ENCODE measurements at places on chromosomes 5 and 9.
A peak's percentile ranks its signal among the peaks of the same experiment; 100 is the strongest.

GRCh38 chr5:6392561-6392960, 14.2 kb upstream of the MED10 start:
- no peak for DNase-seq

DNA sequence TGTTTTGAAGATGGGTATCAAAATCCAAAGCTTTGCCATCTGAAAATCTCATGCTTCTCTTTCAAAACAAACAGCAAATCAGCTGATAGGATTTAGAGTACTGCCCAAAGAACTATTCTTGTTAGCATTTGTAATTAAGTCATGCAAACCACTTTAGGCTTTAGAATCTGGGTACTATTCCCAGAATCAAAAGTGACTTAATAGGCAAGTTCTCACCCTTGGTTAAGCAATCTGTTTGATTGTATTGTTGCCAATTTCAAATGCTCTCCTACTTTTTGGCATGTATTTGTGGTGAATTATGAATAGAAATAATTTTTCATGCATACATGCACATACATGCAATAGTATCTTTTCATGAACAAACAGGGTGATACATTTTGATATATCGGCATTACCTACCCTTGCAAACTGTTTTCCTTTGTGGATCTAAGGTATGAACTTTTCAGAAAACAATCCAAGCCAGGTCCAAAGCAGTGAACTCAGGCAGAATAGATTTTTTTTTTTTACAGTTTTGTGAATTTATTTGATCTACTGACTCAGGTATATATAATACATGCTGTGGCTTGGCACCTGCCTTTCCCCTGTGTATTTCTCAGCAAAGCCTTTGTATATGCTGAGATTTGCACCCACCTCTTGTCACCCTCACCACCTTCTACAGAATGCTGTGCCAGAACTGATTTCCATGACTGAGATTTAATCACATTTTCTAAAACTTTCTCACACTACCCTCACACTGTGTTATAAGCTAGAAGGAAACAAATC, 9.0 kb downstream of the IL33 start:
- DNase-seq, result no peak

DNA sequence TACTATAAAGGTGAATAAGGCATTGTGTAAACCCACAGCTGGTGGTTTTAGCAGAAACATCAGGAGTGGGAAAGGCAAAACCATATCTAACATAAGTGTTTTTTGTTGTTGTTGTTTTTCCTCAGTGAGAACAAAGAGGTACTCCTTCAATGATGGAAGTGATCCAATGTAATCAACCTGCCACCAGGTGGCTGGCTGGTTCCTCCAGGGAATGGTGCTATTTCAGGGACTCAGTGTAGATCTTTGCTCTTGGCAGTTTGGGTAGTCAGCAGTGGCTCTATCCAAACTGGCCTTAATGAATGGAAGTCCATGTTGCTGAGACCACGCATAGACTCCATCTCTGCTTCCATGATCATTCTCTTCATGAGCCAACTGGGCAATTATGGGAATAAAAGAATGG, 10.8 kb downstream of the DMRTA1 start:
- DNase-seq, result no peak

- DNase-seq, result no peak
Observed at GRCh38 chr9:97527626-97528528, 26.4 kb downstream of the TMOD1 start.

- no peak for DNase-seq
Observed at GRCh38 chr9:95132366-95133324, 184.9 kb downstream of the FANCC start.

GRCh38 chr5:94017579-94017978, 276.2 kb upstream of the POU5F2 start:
- DNase-seq, result no peak

DNA sequence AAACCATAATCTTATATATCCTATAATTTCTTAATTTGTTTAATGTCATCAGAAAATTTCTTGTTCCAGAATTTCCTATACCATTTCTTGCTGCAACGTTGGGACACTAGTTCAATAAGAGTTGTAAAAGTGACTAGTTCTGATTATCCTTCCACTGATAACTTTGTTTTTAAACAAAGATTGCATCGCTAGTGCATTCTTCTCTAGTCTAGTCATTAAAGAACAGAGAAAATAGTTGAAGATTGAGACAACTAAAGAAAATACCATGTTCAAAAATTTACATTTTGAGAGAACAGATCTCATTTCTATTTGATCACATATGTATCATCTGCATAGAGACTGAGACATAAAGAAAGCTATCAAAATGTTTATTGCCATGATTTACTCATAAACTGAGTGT, 1888.2 kb downstream of the EFNA5 start:
- DNase-seq, result no peak

DNA sequence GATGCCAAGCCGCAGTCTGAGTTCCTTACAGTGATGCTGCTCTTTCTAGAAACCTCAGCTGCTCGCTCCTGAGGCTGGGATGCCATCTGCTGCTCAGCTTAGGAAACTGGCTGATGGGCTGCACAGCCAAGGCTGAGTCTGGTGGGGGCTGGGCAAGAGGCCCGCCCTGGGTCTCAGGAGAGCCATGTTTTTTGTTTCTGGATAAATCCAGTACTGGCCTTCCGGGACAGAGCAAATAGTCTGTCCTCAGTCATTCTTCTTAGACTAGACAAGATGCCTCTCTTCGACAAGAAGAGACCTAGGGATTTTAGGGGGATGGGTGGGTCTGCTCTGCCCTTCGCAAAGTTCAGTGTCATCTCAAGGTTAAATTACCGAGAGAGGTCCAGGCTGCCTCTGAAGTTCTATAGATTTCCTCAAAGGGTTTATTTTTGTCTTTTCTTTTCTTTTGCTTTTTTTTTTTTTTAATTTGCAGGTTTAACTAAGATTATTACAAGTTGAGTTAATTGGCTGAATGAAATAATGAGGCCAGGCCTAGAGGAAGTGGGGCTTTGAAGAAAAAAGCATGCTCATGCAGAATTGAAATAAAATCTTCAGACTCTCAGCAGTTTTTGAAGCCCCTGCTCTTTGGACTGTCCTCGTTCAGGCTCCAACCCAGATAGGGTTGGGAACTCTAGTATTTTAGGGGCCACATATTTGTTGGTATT, 30.6 kb upstream of the MATR3 start:
- peak; percentile 90 for DNase-seq

DNA sequence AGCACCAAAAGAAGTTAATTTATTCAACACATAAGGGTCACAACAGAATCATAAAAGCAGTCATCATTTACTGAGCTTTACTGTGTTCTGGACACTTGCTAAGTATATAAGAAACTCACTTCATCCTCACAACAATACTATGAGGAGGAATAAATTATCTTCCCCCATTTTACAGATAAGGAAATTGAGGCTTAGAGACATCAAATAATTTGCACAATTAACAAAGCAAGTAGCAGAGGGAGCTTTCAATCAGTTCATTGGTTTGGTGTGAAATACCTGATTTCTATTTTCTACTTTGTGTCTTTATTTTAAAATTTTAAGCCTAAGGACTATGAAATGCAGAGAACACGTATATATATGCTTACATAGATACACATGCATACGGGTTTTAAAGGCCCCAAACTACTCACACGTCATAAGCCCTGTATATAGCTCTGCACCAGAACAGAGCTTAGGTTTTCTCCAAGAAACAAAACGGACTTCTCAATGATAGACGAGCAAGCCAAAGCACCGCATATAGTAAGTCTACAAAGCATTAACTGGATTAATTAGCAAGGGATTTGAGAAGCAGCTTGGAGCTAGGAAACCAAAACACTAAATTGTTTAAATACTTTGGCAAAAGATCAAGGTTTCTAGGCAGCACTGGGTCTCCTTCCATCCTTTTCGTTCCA, 95.6 kb downstream of the DENND1A start:
- no peak for DNase-seq

DNA sequence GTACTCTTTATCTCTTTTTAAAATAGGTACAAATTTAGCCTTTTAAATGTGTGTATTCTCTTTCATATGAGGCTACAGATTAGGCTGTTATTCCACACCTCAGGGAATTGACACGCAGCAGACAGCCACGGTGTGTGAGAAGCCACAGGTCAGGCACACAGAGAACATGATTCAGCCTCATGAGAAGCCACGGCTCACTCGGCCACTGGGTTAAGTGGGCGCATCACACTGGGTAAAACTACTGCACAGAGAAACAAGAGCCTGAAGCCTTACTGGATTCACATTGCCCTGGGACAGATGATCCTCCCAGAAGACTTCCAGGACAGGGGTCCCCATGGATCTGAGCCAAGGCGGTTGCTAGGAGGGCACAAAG, 28.2 kb downstream of the LPCAT1 start:
- DNase-seq, result no peak

- no peak for DNase-seq
Observed at GRCh38 chr9:93597142-93597706, 20.8 kb downstream of the PHF2 start.

GRCh38 chr5:4044881-4045280, 449.2 kb downstream of the IRX1 start:
- DNase-seq, result no peak
